ENCODE measurements at places on chromosomes 2 and 18. TPM values are rescaled to one million over a fixed set of nuclear protein-coding genes. Genes with fewer than 3 reads are reported as not detected.
A peak's percentile ranks its signal among the peaks of the same experiment; 100 is the strongest.

Gene FAM237A
- not detected for total RNA-seq

Gene UGT1A9
- 0.26 TPM for total RNA-seq

Gene EGR4
- total RNA-seq = 0.22 TPM

Gene SPC25
- total RNA-seq = 1.0 TPM

- no peak for ATAC-seq
Measured at GRCh38 chr2:152167065-152167464, 8.5 kb downstream of the STAM2 start.

DNA sequence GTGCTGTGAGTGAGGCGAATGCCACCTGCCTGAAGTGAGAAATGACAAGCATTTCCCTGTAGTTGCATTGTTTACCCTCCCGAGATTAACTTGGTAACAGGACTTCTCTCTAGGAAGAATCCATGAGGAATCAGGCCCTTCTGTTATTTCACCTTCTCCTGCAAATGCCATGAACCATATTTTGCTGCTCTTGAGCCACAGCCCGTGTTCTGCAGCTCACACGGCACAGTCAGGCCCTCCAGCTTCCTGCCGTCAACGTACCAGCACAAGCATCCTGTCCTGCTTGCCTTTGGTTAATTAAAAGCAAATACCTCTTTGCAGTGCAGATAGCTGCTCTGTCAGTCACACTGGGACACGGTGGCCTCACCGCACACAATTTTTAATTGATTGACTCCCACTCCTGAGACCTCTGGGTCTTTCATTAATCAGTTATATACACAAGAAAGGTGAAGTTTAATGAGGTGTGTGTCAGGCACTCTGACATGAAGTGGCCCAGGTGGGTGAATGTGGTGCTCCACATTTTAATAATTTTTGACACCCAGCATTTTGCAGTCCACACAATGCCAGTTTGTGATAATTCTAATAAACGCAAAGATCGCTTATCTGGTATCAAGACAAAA is 95.3 kb upstream of the ASB18 start:
- no peak for ATAC-seq

- ATAC-seq = peak; percentile 79
Measured at GRCh38 chr18:63882333-63883141, 5.0 kb upstream of the SERPINB2 start.

DNA sequence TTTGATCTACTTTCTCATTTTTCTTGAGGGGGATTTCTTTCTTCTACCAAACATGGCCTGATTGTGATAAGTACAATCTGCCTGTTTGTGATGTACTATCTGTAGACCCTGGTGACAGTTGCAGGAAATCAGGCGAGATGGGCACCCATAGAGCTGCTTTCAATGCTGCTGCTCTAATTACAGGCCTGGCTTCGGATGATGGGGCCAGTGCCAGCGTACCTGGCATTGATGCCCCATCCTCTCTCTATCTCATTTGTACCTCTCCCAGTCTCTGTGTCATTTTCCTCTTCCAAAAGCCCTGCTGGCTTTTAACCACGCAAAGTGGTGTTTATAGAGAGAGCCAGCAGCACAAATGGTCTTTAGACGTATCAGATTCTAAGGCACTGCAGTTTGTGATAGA is 69.9 kb downstream of the KCTD18 start:
- ATAC-seq = no peak

DNA sequence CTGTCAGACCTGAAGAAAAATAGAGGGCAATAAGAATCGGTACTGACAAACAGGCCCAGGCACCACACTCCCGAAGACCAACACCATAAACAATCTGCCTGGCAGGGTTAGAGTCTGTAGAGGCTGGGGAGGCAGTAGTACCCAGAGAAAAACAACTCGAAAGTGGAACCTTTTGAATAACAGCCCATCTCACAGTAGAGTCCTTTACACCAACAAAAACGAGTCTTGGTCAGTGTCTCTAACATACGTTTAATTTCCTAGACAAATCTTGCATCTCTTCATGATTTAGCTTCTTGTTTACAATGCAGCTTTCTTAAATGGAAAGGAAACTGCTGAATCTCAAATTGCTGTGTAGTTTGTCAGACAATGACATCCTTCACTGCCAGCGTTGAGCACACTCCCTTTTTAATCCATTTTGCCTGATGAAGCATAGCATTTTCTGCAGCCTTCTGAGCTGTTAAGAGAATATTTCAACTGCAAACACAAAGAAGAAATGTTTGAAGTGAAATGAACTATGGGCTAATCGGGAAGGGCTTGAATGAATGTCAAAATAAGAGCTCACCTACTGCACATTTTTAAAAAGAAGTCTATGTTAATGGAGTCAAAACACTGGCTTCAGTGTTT is 73.1 kb upstream of the DSG1 start:
- peak; percentile 85 for ATAC-seq

All from motor neuron (in vitro differentiated cells).